Stimulated activated CD8-positive, alpha-beta memory T cell treated with anti-CD3 and anti-CD28 coated beads, Interleukin-15, amount 100 ng/mL, for 4 hours (primary cell): ENCODE measurements at places on chromosomes 11 and 22.

- no peak for DNase-seq
These were observed 16.3 kb upstream of the CYP2R1 start for GRCh38 chr11:14908214-14908880.

GRCh38 chr11:35143297-35144135, 4.5 kb downstream of the CD44 start:
- no peak for DNase-seq

GRCh38 chr11:72243173-72244059, 560 bp downstream of the PHOX2A start:
- DNase-seq, result no peak

DNA sequence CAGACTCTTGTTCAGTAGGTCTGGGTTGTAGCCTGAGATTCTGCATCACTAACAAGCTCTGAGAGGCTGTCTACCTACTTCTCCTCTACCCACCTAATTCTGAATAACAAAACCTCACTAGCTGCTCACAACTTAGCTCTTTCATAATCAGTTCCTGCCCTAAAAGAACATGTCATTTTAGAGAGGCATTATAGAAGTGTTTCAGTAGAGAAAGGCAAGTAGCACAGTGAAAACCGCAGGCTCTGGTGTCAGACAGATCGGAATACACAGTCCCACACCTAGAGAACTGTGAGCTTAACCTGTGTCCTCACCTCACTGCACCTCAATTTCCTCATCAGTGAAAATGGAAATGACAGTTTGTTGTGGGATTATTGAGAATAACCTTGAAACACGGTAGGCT, 1337.6 kb upstream of the TENM4 start:
- no peak for DNase-seq

DNA sequence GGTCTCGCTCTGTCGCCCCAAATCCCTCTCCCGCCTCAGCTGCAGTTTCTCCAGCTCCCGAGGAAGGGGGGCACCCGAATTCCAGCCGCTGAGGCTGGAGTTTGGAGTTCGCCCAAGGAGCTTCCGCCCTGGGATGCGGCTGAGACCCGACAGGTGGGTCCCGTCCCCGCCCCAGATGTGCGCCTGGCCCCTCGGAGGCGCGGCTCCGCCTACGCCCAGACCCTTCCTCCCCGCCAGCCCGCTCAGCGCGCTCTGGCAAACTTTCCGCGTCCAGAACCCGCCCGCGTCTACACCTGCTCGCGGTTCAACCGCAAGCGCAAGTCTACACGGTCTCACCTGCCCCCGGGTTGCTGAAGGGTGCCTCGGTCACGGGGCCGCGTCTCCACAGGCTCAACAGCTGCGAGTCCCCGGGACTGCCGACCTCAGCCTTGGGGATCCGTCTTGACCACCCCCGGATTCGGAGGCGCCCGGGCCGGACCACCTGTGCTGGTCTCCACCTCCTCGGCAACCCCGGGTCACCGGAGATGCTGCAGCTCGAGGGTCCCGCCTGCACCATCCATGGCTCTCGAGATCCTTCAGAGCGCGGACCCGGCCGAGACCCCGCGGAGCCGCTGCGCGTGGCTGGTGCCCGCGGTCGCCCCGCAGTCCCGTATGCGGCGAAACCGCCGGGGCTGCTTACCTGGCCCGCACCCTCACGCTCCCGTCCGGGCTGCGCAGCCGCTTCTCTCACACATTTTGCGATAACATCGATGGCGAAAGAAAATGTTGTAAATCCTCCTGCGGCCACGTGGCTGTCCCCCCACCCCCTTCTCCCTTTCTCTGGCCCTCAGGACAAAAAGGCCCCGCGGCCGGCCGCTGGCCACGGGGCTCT, 63.6 kb downstream of the NFAM1 start:
- no peak for DNase-seq

DNA sequence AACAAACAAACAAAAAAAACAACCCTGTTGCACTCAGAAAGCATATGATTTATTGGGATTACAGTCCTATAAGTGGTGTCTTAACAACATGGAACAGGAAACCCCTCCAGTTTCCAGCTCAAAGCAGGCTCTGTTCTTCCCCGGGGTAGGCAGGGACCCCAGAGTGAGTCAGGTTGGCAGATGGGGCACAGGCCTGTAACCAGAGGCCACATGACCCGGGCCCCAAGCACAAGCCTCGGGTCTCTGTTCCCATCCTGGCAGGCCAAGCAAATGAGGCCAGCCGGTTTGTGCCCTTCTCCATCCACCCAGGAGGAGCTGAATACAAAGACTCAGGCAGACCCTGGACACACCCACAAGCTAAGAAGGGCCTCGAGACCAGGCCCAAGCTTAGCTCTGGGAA, 75.8 kb downstream of the NAT10 start:
- DNase-seq, result no peak

GRCh38 chr11:17512101-17512500, 32.1 kb downstream of the USH1C start:
- no peak for DNase-seq

DNA sequence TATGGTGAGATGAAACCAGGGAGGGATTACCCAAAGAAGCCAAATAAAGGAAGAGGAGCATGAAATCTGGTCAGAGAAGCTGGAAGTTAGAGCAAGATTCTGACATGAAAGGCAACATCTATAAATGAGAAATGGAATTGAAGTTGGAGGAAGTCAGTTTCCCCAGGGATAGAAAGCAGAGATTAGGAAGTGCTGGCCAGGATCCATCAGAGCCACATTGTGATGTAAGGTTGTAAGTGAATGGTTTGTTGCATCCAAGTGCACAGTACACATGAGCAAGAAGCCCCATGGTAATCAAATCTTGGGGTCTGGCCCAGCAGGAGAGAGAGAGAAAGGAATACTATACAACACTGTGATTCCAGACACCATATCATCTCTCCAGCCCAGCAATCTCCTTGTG, 6.6 kb upstream of the NLRP10 start:
- no peak for DNase-seq

- DNase-seq, result no peak
These were observed 22.8 kb upstream of the PICK1 start for GRCh38 chr22:38034278-38034882.

DNA sequence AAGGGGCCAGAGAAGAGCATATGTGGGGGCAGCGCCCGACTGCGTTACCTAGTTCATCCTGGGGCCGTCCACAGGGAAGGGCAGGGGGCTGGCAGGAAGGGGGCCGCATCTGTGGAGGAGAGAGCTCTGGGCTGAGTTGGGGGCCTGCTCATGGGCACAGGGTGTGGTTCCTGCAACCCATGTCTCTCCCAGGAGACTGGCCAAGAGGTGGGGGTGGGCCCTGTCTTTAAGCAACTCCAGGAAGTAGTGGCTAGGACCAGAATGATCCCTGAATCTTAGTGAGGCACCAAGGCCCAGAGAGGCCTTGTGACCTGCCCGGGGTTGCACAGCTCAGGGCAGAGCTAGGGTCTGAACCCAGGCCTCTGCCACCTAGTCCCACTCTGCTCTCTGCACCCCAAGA, 21.9 kb downstream of the CSNK1E start:
- DNase-seq, result no peak

- no peak for DNase-seq
These were observed 70.2 kb downstream of the MED15 start for GRCh38 chr22:20577549-20577975.

GRCh38 chr11:44529895-44530412, 35.5 kb upstream of the CD82 start:
- DNase-seq, result no peak

DNA sequence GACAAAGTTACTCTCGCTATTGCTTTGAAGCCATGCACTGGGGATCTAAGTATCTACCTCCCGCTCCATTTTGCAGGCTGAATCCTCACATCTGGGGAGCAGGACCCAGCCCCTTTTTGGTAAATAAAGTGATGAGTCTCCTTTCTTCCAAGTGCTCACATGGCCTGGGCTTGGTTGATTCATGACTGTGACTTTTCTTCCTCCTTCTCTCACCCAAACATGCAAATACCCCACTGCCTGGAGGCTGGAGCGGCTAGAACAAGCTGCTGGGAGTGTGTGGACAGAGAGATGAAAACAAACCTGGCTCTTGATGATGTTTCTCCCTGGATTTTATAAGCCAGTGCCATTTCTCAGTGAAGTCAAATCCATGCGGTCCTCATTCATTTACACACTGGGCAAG, 72.7 kb downstream of the TRIM29 start:
- no peak for DNase-seq

- no peak for DNase-seq
These were observed 4.9 kb downstream of the LGALS1 start for GRCh38 chr22:37680191-37680851.

DNA sequence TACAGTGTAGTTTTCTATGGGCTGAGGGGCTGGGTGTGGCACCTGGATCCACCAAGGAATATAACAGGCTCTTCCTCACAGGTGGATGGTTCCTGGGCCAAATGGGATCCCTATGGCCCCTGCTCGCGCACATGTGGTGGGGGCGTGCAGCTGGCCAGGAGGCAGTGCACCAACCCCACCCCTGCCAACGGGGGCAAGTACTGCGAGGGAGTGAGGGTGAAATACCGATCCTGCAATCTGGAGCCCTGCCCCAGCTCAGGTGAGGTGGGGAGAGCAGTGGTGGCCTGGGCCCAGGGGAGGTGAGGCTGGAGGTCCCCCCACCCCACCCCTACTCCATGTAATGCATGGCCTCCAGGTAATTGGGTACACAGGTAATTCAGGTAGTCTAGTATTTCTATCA, 20.7 kb downstream of the ADAMTS15 start:
- DNase-seq, result no peak

DNA sequence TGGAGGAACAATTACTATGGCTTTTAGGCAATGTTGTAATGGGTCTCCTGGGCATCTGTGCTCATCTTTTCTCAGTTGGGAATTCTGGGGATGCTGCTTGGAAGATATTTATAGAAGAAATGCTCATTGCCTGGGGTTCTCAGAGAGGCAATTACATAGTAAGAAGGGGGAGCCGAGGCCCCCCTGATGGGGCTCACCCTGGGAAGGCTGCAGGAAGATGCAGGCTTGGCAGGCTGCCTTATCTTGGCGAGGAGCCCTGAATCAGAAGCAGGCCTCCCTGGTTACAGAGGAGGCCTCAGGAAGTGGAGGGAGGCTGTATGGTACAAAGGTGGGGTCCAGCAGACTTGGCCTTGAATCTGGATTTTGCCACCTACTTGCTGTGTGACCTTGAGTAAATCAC, 60.6 kb upstream of the CRYBB3 start:
- DNase-seq, result no peak

- no peak for DNase-seq
These were observed 84.2 kb downstream of the ZNF280B start for GRCh38 chr22:22424210-22424800.

GRCh38 chr11:95799546-95799945, 9.2 kb downstream of the CEP57 start:
- no peak for DNase-seq

DNA sequence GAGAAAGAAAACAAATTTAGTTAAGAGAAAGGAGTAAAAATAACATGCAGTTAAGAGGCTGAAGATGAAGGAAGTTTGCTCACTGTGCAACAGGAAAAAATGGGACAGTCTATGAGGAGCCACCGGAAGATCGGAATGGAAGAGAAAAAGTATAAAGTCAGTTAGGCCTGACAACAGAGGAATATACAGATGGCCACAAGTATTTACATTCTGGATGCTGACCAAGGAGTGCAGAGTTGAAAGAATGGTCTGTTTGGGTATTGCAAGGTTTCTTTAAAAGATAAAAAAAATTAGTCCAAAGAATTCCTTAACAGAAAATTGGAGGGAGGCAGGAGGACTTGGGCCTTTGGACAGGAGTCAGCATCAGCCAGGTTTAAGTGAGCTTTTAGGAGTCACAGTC, 37.5 kb downstream of the RBFOX2 start:
- DNase-seq, result no peak

GRCh38 chr11:88454881-88455280, 117.3 kb upstream of the CTSC start:
- DNase-seq, result no peak

- peak; percentile 30 for DNase-seq
These were observed at the start of gene LAYN for GRCh38 chr11:111540114-111540936. Gene LAYN, plus strand, starts transcription at chr11:111540720. Its CDS starts 124 bp downstream, at chr11:111540844.

- DNase-seq, result no peak
These were observed 4.6 kb upstream of the H19 start for GRCh38 chr11:2002042-2002776.

- DNase-seq, result peak; percentile 7
These were observed 30.2 kb upstream of the APOBEC3A start for GRCh38 chr22:38927033-38927781.

- DNase-seq, result no peak
These were observed 22.8 kb downstream of the MRPL21 start for GRCh38 chr11:68880851-68881250.

DNA sequence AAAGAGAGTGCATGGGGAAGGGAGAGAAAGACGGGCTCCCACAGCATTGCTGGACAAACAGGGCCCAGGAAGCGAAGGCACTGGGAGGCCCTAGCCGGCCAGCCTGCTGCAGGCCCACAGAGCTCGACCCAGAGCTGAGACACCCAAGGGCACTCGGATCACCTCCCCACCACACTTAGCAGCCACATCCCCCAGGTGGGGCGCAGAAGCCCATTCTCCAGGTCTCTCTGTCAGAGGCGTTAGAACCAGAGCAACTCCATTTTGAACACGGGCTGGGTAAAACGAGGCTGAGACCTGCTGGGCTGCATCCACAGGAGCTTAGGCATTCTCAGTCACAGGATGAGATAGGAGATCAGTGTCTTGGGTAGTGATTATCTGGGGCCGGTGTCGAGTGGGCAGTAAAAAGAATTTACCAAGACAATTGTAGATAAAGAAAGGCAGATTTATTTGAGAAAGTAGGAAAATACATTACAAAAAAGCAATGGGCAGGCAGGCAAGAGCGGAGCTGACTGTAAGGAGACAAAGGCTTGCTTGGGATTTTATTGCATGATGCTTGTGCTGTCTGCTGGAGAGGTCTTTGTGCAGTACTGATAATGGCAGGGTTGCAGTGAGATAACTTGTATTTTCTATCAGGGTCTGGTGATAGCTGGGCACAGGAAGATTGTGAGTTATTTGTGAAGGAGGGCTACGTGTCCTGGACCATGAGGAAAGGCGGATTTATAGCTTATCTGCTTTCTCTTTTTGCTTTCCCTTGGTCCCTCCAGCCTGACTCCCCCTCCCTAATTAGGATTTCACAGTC, 13.4 kb upstream of the CAPN5 start:
- no peak for DNase-seq

GRCh38 chr22:20749453-20749852, 24.5 kb upstream of the SERPIND1 start:
- no peak for DNase-seq

DNA sequence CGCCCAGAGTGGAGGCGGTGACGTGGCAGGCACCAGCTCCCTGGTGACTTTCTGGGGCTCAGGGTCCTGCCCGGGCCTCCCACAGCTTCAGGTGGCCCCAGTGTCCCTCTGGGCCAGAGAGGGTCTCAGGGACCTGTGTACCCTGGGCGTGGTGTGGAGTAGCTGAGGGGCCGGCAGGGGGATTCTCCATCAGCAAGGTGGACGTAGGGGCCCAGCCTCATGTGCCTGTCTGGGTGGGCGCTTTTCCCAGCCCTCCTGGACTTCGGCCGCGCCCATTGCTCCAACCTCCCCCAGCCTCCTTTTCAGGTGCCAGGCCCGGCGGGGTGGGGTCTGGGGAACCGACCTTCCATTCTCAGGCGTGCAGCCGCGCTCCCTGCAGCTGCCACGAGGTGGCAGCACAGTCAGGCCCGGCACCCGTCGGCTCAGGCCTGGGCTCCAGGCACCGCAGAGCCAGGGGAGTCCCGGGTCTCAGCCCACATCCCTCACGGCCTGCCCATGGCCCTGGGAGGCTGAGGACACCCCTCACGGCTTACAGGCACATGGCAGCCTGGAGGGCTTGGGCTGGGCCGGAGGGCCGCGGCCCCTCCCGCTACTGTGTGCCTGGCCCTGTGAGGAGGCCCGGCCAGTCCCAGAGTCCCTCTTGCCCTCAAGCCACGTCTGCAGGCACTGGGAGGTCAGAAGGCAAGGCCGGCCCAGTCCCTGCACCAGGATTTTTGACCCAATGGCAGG, 19.9 kb upstream of the MUC5B start:
- DNase-seq, result peak; percentile 21

- DNase-seq, result no peak
These were observed 15.0 kb upstream of the SORL1 start for GRCh38 chr11:121437018-121437685.
